ENCODE measurements at places on chromosomes 2 and 18.

GRCh38 chr2:210363876-210364275, 48.9 kb upstream of the MYL1 start:
- DNase-seq: no peak

DNA sequence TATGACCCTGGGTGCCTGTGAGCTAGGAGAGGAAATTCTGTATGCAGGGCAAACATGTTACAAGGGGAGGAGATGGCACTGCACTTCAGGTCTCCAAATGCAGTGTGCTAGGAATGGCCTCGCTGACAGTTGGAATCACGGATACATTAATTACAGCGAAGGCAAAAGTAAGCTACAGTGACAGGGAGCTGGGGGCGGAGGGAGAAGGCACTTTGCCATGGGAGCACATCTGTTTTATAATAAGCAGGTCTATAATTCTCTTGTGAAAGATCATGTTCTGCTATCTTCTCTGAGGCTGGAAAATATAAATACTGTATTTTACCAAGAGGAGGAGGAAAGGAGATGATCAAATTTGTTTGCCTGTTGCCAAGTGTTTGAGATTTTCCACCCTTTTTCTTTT, 56.3 kb upstream of the FZD5 start:
- DNase-seq: no peak

- DNase-seq: no peak
These were observed 7.2 kb upstream of the AFTPH start for GRCh38 chr2:64516651-64517510.

DNA sequence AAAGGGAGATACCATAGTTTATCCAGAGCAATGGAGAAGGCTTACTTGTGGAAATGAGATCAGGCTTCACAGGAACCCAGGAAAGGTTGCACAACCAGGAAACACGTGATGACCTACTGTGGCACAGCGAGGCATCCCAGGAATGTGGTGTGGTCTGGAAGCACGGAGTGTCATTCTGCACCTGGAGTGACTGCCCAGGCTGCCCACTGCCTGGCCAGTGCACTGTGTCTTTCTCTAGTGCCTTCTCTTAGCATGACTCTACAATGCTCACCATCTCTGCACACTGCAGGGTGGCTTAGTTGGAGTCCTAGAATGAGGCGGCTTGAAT, 48.9 kb downstream of the CHST9 start:
- no peak for DNase-seq

DNA sequence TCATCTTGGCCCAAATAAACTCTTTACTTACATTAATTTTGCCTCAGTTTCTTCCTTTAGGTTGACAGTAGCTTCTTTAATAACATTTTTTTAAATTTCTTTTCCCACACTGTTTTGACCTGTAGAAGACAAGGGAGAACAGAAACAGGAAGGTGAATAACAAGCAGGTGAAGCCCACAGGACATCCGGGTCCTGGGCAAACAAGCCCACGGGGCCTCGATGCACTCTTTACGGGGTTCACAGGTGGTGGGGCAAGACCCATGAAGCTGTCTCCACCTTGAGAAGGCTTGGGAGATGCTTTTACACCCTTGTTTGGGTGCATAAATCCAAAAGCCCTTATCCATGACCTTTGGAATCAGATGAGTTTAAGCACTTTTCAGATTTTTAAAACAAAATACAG, 301.0 kb upstream of the MGAT5 start:
- DNase-seq: no peak

- DNase-seq: no peak
These were observed 155.9 kb upstream of the MEIS1 start for GRCh38 chr2:66279024-66279423.

GRCh38 chr2:177682006-177682405, 289.4 kb downstream of the AGPS start:
- DNase-seq: no peak

DNA sequence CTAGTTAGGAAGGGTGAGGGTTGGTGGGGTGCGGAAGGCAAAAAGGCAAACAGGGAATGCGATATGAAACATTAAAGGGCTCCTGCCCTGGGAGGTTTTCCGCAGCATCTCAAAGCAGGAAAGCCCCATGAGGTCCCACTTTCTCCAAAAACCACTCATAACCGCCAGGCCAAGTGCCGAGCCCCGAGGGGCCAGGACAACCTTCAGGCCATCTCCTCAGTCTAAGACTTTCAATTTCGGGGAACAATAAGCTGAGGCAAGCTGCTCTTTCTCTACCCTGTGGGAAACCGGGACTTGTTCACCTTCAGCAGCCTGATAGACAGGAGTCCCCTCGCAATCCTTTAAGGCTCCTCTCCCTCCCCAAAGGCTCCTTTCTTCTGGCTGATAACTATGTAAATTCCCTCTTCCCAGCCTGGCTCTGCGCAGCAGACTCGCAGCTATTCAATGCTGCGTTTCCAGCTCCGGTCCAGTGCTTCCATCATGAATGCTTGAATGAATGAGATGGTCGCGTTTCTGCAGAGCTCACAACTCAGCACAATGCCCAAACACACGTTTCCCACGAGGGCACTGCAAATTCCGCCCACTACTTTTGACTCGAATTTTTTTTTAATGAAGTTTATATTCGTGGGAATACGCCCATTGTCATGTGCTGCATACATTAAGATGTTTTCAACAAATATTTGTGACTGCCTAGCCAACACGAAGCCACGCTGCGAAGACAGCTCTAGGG, 1.4 kb downstream of the LAMA1 start:
- DNase-seq: no peak

- no peak for DNase-seq
These were observed 2056.8 kb upstream of the CELF4 start for GRCh38 chr18:39622431-39622830.

DNA sequence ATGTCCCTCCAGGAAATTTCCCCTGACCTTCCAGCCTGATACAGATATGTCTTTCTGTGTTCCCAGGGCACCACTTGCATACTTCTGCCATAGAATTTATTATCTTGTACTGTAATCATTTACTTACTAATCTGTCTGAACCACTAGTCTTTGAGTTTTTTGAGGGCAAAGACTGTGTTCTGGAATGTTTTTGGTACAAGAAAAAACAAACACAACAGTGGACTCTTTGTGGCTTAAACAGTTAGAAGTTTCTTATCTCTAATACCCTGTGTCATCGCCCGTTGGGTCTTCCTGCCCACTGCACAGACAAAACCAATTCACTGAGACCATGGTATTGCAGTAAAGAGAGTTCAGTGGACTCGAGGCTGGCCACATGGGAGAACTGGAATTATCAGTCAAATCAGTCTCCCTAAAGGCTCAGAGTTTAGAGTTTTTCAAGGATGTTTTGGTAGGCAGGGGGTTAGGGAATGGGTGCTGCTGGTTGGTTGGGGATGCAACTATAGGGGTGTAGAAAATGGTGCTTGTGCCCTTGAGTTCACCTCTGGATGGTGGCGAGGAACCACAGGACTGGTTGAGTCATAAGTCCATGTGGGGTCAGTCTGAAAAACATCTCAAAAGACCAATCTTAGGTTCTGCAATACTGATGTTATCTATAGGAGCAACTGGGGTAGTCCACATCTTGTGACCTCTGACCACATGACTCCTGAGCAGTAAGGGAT, 20.3 kb downstream of the RALB start:
- no peak for DNase-seq

All from G401 (cell line).